ENCODE measurements at places on chromosomes 11 and 22. TPM values are rescaled to one million over a fixed set of nuclear protein-coding genes. Genes with fewer than 3 reads are reported as not detected.
A peak's percentile ranks its signal among the peaks of the same experiment; 100 is the strongest.

DNA sequence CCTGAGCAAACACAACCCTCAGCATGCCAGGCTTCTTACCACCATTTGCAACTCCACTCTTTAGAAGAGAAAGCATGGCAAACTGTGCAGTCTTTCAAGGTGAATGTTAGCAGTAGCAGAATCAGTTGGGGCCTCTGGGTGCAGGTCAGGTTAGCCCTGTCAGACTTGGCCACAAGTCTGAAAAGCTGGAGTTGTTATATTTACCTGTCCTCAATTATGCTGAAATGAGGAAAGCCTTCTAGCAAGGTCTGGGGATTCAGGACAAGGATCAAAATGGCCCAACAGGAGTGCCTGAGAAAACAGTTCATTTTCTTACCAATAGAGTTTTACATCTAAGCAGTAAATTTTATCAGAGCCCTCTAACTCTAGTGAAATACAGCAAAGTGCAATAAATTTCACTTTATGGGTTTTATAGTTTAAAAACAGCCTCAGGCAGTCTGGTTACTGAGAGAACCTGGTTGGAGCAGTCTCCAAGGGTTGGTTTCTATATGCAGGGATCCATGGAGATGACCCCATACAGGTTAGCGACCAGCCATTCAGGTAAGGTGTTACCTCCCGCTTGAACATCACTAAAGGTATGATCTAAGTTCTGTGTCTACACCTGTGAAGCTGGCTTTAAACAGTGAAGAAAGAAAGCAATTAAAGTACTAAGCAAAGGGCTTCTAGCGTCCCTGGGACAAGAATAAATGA, 212.5 kb upstream of the MPPED2 start:
- DNase-seq, result no peak
- H3K27me3 ChIP-seq, result no peaks in the 10 kb centered on the region
- no peaks in the 10 kb centered on the region for H3K4me1 ChIP-seq
- no peak overlapping the region for H3K4me3 ChIP-seq
- H3K27ac ChIP-seq, result no peak overlapping the region

DNA sequence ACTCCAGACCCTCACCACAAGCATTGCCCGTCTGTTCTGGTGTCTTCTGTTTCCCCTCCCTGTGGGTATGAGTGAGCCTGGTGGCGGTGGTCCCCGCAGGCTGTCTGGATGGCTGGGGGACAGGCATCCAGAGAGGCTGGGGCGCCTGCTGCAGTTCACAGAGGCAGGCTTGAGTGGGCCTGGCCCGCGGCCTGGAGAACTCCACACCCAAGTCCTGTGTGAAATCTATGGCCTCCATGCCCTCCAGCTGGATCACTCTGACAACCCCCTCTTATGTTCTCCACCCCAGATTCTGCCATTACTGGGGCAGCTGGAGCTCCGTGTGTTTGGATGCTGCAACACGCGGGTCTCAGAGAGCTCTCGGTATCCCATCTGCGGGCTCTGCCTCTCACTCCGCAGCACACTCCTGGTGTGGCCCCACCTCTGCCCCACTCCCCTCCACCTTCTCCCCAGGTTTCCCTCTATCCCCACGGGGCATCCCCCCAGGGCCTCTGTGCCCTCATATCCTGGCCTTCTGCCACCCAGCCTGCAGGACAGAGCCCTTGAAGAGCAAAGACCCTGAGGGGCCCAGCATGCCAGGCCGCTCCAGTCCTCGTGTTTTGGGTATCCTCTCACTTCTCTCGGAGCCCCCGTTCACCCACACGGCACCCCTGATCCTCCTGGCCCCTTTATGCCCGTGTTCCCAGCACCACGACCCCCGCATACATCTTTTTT, 31.3 kb downstream of the LRRC74B start:
- H3K4me1 ChIP-seq, result no peaks in the 10 kb centered on the region
- no peaks in the 10 kb centered on the region for H3K27me3 ChIP-seq
- no peaks in the 10 kb centered on the region for H3K36me3 ChIP-seq
- no peak overlapping the region for H3K27ac ChIP-seq
- no peak for DNase-seq

GRCh38 chr11:111302298-111302697, 4.0 kb downstream of the POU2AF3 start:
- H3K4me1 ChIP-seq, result no peaks in the 10 kb centered on the region
- H3K4me3 ChIP-seq, result no peak overlapping the region
- H3K36me3 ChIP-seq, result no peaks in the 10 kb centered on the region
- H3K27ac ChIP-seq, result no peak overlapping the region
- peaks cover 51% of the 10 kb centered on the region for H3K27me3 ChIP-seq

- no peak overlapping the region for H3K27ac ChIP-seq
- no peak overlapping the region for H3K4me3 ChIP-seq
- no peak for DNase-seq
- H3K36me3 ChIP-seq, result peaks cover 3% of the 10 kb centered on the region
Measured at GRCh38 chr11:17280494-17281127, 4.1 kb downstream of the NUCB2 start.

The CD3E gene
- total RNA-seq, result not detected

- no peaks in the 10 kb centered on the region for H3K4me1 ChIP-seq
- no peaks in the 10 kb centered on the region for H3K27me3 ChIP-seq
- H3K36me3 ChIP-seq, result no peaks in the 10 kb centered on the region
- H3K4me3 ChIP-seq, result no peak overlapping the region
- no peak for DNase-seq
Measured at GRCh38 chr11:78138291-78138690, 1.1 kb downstream of the ALG8 start.

DNA sequence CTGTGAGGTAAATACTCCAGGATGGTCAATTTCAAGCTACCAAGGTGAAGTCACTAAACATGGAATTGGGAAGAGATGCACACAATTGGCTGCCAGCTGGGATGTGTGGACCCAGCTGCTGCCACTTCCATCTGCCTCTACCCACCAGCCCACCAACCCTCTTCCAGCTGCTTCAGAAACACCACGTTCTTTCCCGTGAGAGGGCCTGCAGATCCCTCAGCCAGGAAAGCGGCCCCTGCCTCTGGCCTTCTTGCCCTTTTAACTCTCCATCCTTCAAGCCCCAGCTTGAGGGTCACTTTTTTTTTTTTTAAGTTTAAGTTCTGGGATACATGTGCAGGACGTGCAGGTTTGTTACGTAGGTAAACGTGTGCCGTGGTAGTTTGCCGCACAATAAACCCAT, 20.0 kb downstream of the PRG3 start:
- DNase-seq, result no peak
- H3K4me1 ChIP-seq, result no peaks in the 10 kb centered on the region
- H3K4me3 ChIP-seq, result no peak overlapping the region
- H3K27ac ChIP-seq, result no peak overlapping the region
- no peaks in the 10 kb centered on the region for H3K27me3 ChIP-seq
- no peaks in the 10 kb centered on the region for H3K36me3 ChIP-seq

The MMP13 gene
- not detected for total RNA-seq

DNA sequence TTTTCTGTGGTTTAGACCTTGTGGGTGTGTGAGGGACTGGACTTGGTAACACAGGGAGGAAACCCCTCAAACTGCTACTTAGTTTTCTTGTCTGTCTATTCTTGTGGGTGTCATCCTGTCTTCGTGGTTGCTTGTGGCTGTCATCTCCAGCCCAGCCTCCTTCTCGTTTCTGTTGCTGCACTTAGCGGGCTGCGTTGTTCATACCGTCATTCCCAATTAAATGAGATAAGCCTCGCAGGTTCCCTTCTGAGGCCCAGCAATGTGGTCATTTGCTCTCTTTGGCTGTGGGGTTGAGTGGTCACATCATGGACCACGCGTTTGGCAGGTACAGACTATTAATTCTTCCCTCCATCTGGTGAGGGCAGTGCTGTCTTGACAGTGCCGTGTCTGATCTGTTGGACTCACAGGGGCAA, 18.8 kb downstream of the PANX1 start:
- no peaks in the 10 kb centered on the region for H3K27me3 ChIP-seq
- H3K36me3 ChIP-seq, result no peaks in the 10 kb centered on the region
- no peak overlapping the region for H3K27ac ChIP-seq
- no peak for DNase-seq

The ZNF74 gene
- total RNA-seq, result 35.6 TPM

DNA sequence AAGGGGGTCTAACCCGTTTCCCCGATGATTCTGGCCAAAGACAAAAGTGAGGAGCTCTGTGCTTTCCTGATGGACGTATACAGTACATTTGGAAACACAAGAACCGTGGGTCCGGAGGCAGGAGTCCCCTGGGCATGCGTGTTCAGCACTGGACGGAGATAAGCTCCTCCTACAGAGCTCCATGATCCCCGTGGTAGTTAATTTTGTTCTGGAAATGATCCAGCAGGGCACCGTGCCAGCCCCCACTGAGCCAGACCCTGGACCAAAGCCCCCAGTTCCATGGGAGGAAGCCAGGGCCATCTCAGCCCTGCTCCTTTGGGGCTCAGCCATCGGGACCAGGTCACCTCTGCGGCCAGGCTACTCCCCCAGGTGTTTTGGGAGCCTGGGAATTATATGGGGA, 83.3 kb downstream of the TRMU start:
- peaks cover 23% of the 10 kb centered on the region for H3K4me1 ChIP-seq
- DNase-seq, result no peak
- peak overlapping the region; percentile 50 for H3K27ac ChIP-seq
- H3K27me3 ChIP-seq, result no peaks in the 10 kb centered on the region
- no peak overlapping the region for H3K4me3 ChIP-seq
- H3K36me3 ChIP-seq, result no peaks in the 10 kb centered on the region

The SLC37A2 gene
- 1.0 TPM for total RNA-seq

DNA sequence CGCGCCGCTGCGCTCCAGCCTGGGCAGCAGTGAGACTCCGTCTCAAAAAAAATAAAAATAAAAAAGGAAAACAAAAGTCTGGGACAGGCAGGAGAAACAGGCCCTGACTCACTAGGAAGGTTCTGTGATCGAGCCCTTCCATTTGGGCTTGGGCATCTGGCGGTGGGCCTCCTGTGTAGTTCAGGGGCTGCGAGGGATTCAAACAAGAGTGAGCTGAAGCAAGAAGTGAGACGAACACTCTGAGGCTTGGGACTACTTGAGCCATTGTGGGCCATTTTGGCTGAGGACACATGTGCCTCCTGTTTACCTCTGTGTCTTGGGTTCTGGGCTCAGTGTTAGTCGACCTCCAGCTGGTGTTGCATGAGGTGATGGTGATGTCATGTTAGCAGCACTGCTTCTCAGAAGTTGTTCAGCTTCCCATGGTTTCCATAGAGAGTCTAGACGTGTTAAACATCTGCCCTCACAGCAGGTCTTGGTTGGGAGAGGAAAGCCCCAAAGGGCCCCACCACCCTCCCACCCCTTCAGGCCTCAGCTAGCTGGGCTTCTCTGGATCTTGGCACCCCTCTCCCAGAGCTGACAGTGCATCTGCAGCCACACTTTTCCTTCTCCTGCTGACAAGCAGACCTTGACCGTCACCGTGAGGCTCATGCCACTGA, 57.8 kb downstream of the MED15 start:
- no peaks in the 10 kb centered on the region for H3K27me3 ChIP-seq
- H3K36me3 ChIP-seq, result peaks cover 52% of the 10 kb centered on the region
- no peaks in the 10 kb centered on the region for H3K4me1 ChIP-seq
- DNase-seq, result no peak
- no peak overlapping the region for H3K4me3 ChIP-seq

DNA sequence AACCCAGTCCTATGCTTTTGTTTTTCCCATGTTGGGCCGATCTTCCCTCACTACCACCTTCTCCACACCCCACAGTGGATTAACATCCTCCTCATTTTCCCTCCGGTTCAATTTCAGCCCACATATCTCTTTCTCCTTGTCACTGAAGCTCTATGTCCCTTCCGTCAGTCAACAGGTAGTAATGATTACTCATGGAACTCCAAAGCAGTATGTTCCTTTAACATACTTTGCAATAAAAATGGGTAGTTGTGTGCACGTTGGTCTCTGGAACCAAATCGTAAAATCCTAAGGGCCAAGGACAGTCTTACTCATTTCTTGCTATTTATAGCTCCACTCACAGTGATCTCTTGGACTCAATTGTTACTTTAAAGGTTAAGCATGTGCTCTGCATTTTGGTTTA, 20.2 kb downstream of the AMOTL1 start:
- peaks cover 18% of the 10 kb centered on the region for H3K27me3 ChIP-seq
- H3K4me1 ChIP-seq, result no peaks in the 10 kb centered on the region
- no peak for DNase-seq
- H3K36me3 ChIP-seq, result no peaks in the 10 kb centered on the region
- no peak overlapping the region for H3K4me3 ChIP-seq

- DNase-seq, result no peak
- no peaks in the 10 kb centered on the region for H3K4me1 ChIP-seq
- peaks cover 26% of the 10 kb centered on the region for H3K27me3 ChIP-seq
- no peak overlapping the region for H3K27ac ChIP-seq
- no peak overlapping the region for H3K4me3 ChIP-seq
Measured at GRCh38 chr11:120501976-120502755, 9.4 kb upstream of the GRIK4 start.

DNA sequence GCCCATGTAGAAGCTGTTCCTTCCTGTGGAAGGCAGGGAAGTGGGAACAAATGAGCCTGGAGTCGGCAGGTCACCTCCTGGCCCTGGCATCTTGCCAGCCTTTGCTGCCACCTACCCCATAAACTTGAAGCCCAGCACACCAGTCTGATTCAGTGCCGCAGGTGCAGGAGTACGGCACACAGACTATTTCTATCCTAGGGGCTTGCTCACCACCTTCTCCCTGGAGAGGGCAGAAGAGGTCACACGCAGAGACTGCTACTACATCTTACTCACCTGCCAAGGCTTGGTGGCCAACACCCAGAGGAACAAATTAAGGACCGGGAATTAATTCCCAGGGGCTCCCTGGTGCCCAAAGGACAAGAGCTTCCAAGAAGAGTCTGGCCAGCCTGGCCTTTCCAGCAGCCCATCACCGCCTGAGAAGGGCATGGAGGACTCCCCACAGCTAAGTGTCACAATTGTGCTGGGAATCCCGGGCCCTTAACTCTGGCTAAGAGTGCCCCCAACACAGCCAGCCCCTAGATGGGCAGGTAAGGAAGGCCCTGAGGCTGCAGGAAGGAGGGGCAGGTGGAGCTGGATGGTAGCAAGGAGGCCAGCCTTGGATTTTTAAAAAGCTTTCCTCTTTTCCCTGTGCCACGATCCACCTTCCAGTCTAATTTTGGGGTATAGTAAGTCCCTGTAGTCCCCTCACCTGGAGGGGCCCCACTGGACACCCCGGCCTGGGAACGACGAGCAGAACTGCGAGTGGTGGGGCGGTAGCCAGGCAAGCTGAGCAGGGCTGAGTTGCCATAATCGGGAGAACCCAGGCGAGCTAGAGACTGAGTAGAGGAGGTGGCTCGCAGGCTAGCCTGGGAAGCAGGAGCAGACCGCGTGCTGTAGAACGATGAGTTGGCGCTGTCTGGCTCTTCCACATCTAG, 6.9 kb downstream of the IL18BP start:
- H3K4me3 ChIP-seq, result no peak overlapping the region
- H3K27me3 ChIP-seq, result no peaks in the 10 kb centered on the region
- no peaks in the 10 kb centered on the region for H3K4me1 ChIP-seq
- H3K36me3 ChIP-seq, result peaks cover 70% of the 10 kb centered on the region
- no peak for DNase-seq

DNA sequence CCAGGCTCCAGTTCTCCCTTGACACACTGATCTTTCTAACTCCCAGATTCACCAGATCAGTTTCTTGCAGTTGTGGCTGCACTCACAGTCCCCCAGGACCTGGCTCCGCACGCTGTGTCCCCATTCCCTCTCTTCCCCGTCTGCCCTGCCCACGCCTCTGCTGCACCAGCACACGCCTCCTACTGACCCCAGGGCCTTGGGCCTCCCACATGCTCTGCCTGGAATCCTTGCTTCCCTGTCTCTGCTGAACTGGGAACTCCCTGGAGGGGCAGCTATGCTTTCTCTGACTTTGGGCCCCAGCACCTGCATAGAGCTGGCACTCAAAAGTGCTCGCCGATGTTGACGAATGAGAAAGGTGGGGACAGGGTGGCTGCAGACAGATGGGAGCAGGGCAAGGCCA, 68.9 kb downstream of the MYO7A start:
- no peak overlapping the region for H3K4me3 ChIP-seq
- H3K27ac ChIP-seq, result no peak overlapping the region
- no peaks in the 10 kb centered on the region for H3K36me3 ChIP-seq
- H3K27me3 ChIP-seq, result no peaks in the 10 kb centered on the region

- no peaks in the 10 kb centered on the region for H3K36me3 ChIP-seq
- no peaks in the 10 kb centered on the region for H3K4me1 ChIP-seq
- H3K27ac ChIP-seq, result no peak overlapping the region
- H3K4me3 ChIP-seq, result no peak overlapping the region
Measured at GRCh38 chr11:14638561-14638960, 5.0 kb upstream of the PDE3B start.
